ENCODE measurements at places on chromosomes 5 and 9.

- DNase-seq, result no peak
These were observed 247.9 kb downstream of the PCSK5 start for GRCh38 chr9:76138360-76138759.

DNA sequence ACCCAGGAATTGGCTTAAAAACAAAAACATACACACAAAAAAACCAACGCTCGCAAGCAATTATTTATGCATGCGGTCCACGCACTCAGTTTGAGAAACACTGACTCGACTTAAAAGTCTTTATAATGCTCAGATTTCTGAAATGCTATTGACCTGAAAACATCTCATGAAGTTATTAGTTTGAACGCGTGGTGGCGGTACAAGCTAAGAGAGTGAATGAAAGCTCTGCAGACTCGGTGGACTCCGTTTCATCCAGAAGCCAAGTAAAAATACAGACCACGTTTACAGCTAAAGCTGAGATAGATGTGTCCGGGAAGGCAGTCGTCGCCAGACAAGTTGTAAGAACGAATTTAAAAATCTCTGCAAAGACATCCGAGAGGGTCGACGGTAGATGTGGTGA, at the start of gene PCDHB6:
Gene PCDHB6, plus strand, starts transcription at position 246 of the 400 bp plus-strand sequence. CDS start 201 bp downstream, outside the sequence.
- DNase-seq, result no peak

DNA sequence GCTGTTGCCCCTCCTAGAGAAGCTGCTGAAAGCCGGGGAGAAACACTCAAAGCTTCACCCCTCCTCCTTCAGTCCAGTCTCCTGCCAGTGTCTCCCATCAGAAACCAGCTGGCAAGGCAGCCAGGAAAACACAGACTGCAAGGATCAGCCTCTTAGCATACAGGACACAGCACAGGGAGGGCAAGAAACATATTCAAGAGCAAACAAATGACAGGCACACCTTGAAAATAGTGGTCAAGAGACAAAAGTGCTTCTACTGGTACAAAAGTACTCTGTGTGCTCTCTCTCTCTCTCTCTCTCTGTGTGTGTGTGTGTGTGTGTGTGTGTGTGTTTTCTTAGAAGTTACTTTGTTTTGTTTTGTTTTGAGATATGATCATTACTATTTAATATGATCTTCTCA, 227.2 kb downstream of the RAB3C start:
- no peak for DNase-seq

GRCh38 chr9:23005156-23005555, 558.5 kb downstream of the DMRTA1 start:
- peak; percentile 32 for DNase-seq

- DNase-seq, result no peak
These were observed 99.2 kb upstream of the TRIM32 start for GRCh38 chr9:116587919-116588318.

DNA sequence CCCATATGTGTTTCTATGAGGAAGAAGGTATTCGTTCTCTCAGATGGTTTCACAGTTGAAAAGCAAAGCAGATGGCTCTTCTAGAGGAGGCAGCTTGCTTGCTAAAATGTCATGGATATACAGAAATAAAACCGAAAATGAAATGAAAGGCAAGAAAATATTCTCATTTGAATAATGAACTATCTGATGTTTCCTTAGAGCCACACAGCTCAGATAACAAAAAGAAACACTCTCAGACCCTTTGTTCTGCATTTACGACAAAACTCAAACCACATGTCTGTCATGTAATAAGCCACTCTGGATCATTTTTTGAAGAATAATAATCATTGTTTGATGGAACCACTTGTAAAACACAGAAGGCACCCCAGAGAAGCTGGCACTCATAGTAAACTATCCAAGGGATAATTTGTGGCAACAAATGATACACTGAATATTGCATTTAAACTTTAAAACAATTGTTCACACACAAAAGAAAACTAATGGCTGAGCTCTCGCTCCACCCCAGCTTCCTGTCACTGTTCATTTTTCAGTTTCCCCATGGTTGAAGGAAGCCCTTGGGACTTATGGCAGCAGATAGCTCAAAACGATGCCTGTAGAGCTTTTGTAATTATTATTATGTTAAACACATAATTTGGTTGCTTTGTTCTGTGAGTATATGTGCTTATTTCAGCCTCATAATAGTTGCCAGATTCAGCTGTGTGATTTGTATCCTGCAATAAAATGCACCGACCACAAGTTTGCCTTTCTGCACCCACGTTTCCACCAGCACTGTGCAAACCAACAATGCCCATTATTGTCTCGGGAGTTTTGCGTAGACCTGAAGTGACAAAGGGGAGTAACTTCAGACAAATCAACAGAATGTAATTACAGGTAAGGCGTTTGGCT, 256.0 kb downstream of the TMEM167A start:
- no peak for DNase-seq

- no peak for DNase-seq
These were observed 665.0 kb upstream of the RGMB start for GRCh38 chr5:98108497-98108896.

- DNase-seq, result no peak
These were observed 40.7 kb upstream of the AKNA start for GRCh38 chr9:114428466-114428865.

GRCh38 chr5:33049842-33050241, 338.7 kb downstream of the NPR3 start:
- DNase-seq, result no peak

- no peak for DNase-seq
These were observed 42.7 kb downstream of the ZNF618 start for GRCh38 chr9:113918697-113919350.

- no peak for DNase-seq
These were observed 1428.6 kb downstream of the MAT2B start for GRCh38 chr5:164934039-164934438.

DNA sequence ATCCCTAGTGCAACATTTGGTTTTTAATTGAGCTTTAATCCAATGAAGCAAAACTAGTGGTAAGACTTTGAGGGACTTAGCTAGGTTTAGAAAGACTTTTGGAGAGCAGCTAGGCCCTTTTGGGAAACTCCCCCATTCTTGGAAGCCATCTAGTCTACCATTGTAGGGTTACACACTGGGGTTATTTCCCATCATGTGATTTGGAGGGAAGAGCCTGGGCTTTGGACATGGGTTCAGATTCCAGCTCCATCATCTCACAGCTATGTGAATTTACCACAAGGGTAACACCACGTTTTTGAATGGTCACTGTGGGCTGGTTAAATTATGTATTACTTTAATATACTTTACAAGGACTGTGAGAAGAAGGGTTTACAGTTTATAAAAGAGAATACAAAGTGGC, 18.3 kb upstream of the TNFSF15 start:
- DNase-seq, result no peak

GRCh38 chr9:109908459-109909390, 128.7 kb downstream of the PALM2AKAP2 start:
- no peak for DNase-seq

DNA sequence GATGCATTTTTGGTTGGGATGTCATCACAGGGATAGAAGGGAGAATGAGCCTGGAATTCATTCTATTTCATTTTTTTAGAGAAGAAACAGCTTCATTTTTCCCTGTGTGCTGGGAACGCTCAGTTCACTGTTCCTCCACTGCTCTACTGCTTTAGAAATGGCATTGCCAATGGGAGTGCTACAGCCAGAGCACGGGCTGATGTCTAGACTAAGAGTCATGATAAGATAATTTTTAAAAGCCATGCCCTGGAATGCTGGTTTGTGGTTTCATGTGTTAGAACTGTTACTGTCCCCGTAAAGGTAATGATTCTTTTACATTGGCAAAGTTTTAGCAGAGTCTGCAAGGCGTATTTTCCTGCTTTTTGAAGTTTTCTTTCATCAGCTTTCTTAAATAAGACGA, 119.6 kb downstream of the SEMA6A start:
- DNase-seq, result no peak

DNA sequence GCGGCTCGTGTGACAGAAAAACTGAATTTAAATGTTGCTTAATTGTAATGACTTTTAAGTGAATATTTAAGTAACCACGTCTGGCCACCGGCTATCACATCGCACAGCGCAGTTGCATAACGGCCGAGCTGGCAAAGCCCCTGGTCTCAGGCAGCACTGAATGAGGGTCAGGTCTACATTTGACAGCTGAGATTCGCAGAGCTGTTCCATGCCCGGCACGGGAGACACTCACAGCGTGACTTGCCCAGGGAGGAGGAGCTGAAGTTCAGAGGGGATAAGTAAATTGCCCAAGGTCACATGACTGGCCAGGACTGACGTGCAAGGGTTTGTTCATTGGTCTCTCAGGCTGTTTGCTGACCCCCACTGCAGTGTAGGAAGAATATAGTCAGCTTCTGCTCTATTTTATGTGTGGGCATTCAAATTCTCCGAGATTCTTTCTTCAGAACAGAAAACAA, 17.4 kb upstream of the COL5A1 start:
- DNase-seq, result no peak

GRCh38 chr5:38871790-38872551, 26.2 kb downstream of the OSMR start:
- no peak for DNase-seq

DNA sequence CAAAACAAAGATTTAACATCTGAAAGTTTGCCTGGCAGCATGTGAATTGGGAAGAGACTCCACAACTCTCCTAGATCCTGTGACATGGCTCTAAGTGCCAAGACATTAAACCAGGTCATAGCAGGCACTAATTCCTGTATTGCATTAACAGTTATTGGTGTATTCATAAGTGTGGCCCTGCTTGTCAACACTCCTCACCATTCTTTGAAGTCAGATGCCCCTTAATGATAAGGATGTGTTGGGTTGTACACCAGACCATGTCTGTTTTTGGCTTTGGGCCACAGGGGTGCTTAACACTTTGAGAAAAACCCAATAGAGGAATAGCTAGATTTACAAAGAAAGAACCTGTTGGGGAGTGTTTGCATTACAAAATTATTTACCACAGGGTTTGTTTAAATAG, 43.4 kb upstream of the PDE8B start:
- DNase-seq, result no peak

DNA sequence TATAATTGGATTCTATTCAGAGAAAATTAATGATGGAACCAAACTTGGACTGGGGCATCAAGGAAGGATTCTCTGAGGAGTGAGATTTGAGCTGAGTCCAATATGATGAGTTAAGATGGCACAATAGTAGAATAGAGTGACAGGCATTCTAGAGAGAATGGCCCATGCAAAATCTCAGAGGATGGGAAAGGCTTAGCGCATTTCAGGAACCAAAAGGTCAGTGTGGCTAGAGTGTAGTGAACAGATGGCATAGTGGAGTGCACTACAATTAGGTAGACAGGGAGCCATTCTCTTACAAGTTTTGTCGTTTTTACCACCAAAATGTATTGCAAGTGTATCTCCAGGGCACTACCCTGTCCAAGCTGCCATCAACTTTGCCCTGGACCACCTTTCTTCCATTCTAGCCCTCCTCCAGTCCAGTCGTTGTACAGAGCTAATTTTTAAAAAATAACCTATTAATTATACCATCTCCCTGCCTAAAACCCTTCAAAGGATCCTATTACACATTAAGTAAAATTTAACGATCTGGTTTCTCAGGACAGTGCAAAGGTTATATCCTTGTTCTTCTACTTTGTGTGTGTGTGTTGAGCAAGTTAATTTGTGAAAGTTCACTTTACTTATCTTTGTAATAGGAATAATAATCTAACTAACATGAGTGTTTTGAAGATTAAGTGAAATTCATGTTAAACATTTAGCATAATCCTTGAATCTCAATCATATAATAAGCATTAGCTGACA, 211.7 kb downstream of the COMMD10 start:
- DNase-seq, result no peak

DNA sequence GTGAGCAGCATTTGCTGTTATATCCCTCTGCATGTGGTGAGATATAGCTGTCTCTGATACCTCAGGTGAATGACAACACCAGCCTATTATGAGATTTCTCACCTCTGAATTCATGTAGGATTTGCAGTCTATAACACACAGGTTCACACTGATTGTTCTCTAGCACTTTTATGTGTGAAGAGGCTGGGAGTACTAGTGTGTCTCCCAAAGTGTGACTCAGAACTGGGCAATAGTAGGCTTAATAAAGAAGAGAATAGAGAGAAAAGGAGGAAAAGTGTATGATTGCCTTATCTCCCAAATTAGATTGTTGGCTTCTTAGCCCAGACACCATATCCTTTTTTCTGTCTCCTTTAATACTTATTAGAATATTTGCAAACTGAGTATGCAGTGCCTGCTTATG, 232.0 kb downstream of the PJA2 start:
- DNase-seq, result no peak

DNA sequence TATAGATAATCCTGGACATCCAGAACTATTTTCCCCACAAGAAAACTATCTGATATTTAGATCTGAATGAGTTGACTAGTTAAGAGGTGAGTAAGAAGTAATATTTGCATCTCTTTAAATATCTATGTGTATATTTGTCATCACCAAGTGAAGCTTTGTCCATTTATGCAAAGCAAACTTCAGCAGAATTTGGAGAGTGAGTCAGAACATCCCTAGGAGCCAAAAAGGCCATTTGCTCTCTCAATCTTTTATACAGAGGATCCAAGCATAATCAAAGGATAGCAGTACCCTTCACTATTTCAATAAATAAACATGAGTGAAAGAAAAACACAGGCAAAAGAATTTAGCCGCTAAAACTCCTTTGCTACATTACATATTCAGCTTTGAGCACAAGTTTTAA, 454.4 kb downstream of the NR2F1-AS1 start:
- DNase-seq, result no peak

- no peak for DNase-seq
These were observed 55.9 kb downstream of the RASGEF1C start for GRCh38 chr5:180153099-180153498.

DNA sequence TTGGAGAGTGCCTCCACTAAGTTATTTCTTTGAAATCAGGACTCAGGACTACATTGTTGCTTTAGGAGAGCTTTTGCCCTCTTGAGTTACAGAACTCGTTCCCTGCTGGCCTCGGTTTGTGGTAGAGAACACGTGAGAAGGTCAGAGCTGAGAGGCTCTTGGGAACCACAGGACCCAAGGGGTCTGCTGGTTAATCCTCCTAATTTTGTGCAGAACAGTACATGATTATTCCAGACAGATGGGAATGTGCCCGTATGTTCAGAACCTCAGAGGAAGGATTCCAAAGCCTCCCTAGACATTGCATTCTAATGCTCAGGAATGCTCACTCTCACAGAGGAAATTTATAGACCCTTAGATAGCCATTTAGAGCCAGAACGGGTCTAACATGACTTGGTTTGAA, 25.2 kb upstream of the BASP1 start:
- no peak for DNase-seq

DNA sequence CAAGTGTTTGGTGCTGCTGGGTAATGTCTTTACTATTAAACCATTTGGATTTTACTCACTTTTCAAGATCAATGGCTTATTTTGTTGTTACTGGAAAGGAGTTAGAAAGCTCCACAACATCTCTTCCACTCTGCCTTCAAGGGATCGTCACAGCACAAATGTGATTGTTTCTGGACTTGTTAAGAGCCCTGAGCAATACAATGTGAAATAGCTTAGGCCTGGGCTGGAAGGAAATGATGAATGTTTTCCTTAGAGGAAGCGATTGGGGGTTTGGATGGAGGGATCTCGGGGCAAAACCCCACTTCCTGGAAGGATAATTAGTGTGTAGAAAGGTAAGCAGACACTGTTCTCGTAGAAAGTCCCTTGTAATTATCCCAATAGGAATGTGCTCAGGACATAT, 59.3 kb upstream of the MYO10 start:
- DNase-seq, result no peak

- no peak for DNase-seq
These were observed 188.4 kb upstream of the NR4A3 start for GRCh38 chr9:99633265-99633664.

- DNase-seq, result no peak
These were observed 5.2 kb downstream of the ARSB start for GRCh38 chr5:78979909-78980308.

- no peak for DNase-seq
These were observed 94.0 kb downstream of the COL5A1 start for GRCh38 chr9:134735441-134736175.

- no peak for DNase-seq
These were observed 154.1 kb downstream of the SEMA6A start for GRCh38 chr5:116420540-116420939.

All from NCI-H1092 treated with DMSO at 0.1 percent for 48 hours (cell line).